ENCODE measurements at places on chromosomes 3 and 15.
A peak's percentile ranks its signal among the peaks of the same experiment; 100 is the strongest.

- no peak for DNase-seq
These were observed 844.3 kb downstream of the SI start for GRCh38 chr3:164233951-164234350.

DNA sequence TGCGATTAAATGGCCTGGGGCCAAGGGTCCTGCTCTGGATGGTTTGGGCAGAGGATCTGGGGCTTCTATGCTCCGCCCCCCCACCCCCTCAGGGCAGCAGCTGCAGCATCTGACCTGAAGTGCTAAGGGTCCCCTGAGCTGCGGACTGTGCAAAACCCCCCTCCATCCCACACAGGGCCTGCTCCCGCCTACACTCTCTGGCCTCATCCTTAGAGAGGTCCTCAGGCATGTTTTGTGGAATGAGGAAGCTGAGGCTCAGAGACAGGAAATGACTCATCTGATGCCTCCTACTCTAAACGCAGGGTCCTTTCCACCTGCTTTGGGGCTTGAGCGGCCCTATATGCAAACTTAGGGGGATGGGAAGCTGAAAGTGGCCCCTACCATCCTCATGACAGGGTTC, 59.5 kb upstream of the CTSH start:
- peak; percentile 93 for DNase-seq

- no peak for DNase-seq
These were observed 63.7 kb upstream of the DLG1 start for GRCh38 chr3:197362081-197362480.

GRCh38 chr3:64238971-64239667, 13.9 kb upstream of the PRICKLE2 start:
- peak; percentile 98 for DNase-seq

DNA sequence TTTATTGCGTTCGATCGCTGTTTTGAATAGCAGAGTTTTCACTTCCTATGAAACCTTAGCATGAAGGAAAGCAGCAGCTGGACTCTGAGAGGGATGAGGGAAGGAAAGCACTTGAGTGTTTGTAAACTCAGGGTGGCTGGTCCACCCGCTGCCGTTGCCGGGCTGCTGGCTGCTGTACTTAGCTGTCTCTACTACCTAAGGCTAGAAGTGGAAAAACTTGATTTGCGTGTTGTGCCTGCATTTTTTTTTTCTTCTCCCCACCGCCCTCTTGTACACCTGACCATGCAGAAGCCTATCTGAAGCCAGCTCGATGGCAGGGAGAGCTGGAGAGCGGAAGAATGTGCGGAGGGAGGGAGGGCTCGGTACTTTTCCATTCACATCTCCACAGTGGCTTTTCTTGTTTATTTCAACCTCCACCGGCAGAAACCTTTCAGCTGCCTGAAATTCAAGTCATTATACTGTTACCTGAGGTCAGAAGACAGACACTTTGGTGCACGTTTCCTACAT, 4.8 kb upstream of the BCL6 start:
- no peak for DNase-seq

DNA sequence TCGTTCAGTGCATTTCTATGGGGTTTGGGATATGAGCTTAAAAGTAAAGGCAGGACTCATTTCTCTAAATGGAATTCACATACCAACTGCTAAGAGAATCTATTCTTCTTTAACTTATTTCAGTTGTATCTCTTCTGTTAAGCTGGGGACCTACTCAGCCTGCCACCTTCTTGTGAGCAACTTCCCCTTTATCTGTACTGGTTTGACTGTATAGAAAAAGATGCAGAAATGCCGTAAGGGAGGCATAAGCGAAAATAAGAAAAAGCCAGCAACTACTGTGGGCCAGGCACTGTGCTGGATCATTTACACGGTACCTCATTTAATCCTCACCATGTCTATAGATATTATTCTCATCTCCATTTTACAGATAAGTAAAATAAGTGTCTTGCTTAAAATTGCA, 38.4 kb downstream of the RBMS3 start:
- no peak for DNase-seq

- no peak for DNase-seq
These were observed 38.8 kb upstream of the DLG1 start for GRCh38 chr3:197337214-197337613.

DNA sequence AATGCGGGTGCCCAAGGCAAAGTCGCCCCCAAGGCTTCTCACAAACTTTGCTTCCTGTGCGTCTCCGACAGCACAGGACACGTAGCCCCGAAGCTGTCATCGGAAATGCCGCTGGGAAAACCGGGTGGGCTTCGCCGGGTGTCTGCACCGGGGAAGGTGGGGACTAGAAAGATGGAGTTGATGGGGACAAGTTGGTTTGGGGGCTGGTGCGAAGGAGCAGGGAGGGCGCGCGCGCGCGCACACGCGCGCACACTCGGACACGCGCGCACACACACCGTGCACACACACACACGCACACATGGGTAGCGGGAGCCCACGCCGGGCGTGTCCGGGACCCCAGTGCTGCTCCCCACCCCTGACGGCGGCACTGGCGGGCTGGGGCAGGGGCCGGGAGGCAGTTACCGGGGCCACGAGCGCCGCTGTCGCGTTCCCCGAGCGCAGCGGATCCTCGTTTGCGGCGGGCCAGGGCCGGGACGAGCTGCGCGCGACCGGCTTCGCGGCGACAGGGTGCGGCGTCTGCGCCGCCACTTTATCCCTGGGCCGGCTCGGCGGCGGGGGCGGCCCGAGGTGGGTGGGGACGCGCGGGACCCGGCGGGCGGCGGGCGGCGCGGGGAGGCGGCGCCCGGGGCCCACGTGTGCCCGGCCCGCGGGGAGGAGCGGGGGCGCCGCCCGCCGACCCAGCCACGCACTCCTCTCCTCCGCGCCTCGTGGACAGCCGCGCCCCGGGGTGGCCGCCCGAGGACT, 539 bp upstream of the MGLL start:
- DNase-seq: peak; percentile 30

- no peak for DNase-seq
These were observed 491 bp upstream of the SENP7 start for GRCh38 chr3:101513419-101513986.

GRCh38 chr15:65869954-65870871, 922 bp downstream of the RAB11A start:
- peak; percentile 54 for DNase-seq

- DNase-seq: no peak
These were observed at the start of gene CCR5 for GRCh38 chr3:46370839-46371518. Gene CCR5 (plus strand): TSS chr3:46370946. CDS start chr3:46372903, 1,957 bp downstream.

- no peak for DNase-seq
These were observed 462.8 kb upstream of the CBLB start for GRCh38 chr3:106331636-106332035.

- no peak for DNase-seq
These were observed 20.9 kb downstream of the TBC1D21 start for GRCh38 chr15:73894133-73894814.

DNA sequence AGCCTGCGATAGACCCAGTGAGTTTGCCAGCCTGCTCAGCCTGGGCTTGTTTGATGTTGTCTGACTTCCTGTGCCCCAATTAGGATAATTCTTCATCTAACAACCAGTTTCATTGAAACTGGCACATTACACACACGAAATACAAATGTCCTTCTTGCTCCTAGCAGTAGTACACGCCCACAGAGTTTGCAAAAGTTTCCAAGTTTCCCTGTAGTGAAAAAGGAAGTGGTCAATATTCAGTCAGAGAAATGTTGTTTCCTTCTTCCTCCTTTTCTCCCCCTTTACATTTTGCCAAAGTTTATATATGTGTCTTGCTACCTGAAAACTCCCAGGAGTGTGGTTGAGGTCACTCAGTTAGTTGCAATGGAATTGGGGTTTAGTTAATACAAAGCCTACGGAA, 58.4 kb upstream of the LRTM1 start:
- DNase-seq: no peak

GRCh38 chr15:94298364-94298763, 67.0 kb downstream of the MCTP2 start:
- no peak for DNase-seq

DNA sequence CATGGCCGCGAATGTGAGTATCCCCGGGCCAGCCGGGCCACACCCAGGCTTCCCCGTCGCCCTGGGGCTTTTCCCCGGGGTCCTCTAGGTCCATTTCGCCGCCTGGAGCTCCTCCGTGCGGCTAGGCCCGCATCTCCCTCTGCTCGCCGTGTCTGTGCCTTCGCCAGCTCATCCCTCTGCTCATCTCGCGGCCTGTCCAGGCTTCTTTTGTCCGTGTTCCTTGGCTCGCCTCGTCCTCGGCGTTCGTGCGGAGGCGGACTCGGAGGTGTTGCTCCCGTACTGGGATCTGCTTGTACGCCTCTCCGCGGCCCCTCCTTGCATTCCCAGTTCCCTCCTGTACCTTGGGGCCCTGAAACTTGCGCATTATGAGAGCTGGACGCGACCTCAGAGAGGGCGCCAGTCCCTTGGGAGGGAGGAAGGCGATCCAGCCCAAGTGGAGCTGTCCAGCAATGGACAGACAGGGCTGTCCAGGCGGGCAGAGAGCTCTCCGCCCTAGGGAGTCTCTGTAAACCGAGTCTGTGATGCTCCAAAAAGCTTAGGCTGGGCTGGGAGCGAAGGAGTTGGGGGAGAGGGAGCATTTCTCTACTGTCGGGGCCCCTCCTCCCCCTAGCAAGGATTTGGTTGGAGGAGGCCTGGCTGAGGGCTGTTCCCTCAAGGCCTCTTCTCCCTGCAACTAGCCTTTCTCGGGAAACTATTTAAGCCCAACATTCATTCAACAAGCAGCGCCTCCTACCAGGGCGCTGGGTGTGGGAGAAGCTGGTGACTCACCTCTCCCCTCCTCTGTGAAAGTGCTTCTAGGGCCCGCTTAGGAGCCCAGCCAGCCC, 553 bp downstream of the TMEM43 start:
- peak; percentile 96 for DNase-seq

DNA sequence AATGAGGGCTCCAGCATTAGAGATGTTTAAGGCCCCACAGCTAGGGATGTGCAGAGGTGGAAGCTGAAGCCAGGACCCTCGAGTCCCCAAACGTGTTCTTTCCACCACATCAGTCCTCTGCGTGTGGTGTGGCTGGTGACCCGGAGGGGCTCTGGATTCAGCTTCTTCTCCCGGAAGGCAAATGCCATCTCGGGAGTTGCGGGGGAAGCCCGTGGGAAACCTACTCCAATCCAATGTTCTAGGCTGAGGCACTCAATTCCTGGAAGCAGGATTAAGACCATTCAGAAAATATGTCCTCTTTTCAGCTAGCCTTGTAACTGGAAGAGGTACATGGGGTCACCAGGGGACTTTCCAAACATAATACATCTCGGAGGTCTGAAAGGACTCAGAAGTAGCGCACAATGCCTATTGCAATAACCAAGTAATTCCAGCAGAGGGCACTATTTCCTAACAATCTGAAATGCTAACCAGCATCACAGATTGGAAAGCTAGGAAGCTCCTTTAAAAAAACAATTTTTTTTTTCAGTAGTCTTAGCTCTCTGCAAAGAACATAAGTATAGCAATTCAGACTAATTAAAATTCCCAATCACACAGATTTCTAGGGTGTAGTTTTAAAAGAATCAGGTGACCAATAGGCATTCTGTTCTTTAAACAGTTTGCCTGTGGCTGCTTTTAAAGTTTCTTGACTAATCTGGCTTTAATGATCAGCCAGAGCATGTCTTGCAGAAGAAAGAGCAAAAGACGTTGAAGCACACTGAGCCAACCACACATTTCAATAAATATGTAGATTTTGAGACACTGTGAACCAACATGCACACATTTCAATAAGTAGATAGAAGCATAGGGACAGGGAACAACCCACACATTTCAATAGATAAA, 36.1 kb downstream of the BNC1 start:
- DNase-seq: peak; percentile 68

DNA sequence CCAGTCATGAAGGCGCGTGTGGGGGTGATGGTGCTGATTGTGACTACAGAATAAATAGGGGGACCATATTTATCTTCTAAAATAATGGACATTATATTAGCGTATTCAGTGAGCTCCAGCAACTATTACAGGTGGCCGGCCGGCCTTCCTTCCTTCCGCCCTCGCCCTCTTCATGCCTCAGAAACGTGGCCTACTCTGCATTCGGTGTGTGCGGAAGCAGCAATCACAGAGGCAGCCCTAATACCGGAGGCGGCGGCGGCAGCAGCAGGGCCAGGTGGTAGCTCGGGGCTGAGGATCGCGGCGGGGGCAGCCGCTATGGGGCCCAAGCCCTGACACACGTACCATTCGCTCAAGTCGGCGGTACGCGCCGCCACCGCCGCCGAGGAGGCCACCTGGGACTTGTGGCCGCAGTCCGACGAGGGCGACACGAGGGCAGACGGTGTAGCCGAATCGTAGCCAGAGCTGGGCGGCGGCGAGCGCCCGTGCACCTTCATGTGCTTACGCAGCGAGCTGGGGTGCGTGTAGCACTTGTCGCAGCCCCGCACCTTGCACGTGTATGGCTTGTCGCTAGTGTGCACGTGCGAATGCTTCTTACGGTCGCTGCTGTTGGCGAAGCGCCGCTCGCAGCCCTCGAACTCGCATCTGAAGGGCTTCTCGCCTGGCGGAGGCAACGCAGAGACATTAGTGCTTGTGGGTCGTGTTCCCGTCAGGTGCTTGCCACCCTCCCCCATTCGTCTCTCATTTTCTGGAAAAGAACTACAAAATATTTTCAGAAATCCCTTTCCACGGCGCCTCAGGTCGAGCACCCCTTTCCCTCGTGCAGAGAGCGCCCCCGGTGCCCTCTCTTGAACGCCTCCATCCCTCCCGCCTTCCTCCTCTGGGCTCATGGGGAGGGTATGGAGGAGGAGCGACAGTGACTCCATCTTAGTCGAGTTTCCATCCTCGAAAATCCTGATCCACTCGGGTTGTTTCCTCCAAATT, 15.5 kb downstream of the ZIC4 start:
- DNase-seq: no peak

DNA sequence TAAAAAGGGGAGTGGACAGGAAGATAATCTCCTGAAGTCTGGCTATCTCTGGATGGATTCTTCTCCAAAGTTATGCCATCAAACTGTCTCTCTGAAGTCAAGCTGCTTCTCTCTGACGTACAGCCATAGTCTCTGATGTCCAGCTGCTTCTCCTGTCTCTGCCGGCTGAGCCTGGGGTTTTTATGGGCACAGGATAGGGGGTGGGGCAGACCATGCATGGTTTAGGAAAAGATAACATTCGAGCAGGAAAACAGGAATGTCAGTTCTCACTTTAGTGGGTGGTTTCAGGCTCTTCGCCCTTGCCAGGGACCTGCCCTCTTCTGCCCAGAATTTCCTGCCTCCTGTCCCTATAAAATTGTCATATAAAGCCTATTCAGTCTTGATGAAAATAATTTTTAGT, 110.9 kb upstream of the ROBO1 start:
- no peak for DNase-seq

- peak; percentile 92 for DNase-seq
These were observed 18.3 kb upstream of the ATP8B4 start for GRCh38 chr15:50137330-50137761.

- no peak for DNase-seq
These were observed 162.2 kb downstream of the VGLL3 start for GRCh38 chr3:86828751-86829150.

DNA sequence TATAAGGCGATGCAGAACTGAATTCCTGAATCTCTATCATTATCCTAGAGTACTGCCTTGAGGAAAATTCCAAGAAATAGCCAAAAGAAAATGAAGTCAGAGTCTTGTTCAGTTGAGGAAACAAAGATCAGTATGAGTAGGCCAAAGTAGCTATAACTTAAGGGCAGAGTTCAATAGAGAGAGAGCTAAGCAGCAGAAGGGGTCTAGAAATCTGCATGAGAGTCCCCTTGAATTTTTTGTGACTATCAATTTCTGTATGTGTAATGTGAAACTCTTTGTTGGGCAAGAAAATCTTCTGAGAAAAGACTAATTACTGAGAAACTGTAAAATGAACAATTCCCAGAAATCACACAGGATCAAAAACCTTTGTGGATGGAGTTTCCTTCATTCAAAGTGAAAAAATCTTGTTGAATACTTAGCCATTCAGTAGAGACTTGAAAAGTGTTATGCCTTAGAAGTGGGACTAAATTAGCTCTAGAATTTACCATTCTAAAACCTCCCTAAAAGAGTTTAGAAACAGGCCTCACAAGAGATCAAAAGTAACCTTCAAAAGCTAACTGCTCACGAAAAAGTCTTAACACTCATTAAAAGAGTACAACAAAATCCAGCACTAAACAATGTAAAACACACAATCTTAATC, 43.1 kb upstream of the FNDC3B start:
- no peak for DNase-seq
